ENCODE measurements at places on chromosomes 2 and 18. TPM values are rescaled to one million over a fixed set of nuclear protein-coding genes. Genes with fewer than 3 reads are reported as not detected.

Gene FSHR
- polyA plus RNA-seq: not detected

Gene DNAJC10
- 102 TPM for polyA plus RNA-seq

DNA sequence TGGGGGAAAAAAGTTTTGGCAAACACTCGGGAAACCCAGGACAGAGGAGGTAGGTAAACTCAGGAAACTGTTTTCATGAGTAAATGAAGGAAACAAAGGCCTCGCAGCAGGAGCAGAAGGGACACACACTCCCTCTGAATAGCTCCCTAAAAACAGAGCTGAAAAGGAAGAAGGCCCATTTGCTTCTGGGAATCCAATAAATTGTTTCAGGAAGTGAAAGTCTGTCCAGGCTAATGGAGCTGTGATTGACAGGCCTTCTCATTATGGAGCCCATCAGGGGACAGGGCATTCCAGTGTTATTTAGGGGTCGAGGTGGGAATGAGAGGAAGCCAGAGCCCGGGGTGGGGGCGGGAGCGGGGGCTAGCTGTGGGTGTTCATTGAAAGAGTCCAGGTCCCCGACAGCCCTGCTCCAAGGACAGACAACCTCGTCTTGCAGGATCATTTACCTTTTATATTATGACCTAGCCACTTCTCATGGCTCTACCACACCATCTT, 81.2 kb downstream of the GBX2 start:
- H3K36me3 ChIP-seq: no peaks in the 10 kb centered on the region
- no peak overlapping the region for H3K4me3 ChIP-seq
- H3K27ac ChIP-seq: no peak overlapping the region

Gene RAX
- polyA plus RNA-seq: not detected

DNA sequence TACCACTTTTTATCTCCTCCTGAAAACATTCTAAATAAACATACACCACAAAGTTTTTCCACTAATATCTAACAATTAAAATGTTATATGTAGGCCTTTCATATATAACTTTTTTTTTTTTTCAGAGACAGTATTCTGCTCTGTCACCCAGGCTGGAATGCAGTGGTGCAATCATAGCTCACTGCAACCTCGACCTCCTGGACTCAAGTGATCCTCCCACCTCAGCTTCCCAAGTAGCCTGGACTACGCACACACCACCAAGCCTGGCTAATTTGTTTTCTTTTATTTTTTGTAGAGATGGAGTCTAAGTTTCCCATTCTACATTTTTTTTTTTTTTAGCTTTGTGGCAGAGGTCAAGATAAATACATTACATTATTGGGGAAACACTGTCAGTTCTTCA, 1612.6 kb upstream of the NXPH2 start:
- H3K27me3 ChIP-seq: no peaks in the 10 kb centered on the region
- no peak overlapping the region for H3K4me3 ChIP-seq
- H3K36me3 ChIP-seq: no peaks in the 10 kb centered on the region
- DNase-seq: no peak
- no peaks in the 10 kb centered on the region for H3K4me1 ChIP-seq

DNA sequence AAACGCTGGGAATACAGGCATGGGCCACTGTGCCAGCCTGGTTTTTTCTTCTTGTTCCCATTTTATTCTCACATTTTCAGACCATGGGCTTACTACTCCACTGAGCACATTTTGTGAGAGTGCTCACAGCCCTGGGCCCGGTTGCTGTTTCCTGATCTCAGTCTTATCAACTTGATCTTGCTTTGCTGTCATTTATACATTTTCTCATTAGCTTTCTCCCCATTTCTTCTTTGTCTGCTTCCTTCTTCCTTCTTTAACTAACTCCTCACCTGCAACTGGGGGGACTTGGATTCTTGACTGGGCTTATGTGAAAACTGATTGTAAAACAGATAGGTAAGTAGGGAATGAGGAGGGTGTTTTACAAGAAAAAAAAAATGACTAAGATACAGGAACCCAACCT, 117.3 kb downstream of the PLB1 start:
- no peak for DNase-seq
- H3K4me3 ChIP-seq: no peak overlapping the region
- H3K4me1 ChIP-seq: no peaks in the 10 kb centered on the region
- H3K27ac ChIP-seq: no peak overlapping the region
- peaks cover 72% of the 10 kb centered on the region for H3K36me3 ChIP-seq

DNA sequence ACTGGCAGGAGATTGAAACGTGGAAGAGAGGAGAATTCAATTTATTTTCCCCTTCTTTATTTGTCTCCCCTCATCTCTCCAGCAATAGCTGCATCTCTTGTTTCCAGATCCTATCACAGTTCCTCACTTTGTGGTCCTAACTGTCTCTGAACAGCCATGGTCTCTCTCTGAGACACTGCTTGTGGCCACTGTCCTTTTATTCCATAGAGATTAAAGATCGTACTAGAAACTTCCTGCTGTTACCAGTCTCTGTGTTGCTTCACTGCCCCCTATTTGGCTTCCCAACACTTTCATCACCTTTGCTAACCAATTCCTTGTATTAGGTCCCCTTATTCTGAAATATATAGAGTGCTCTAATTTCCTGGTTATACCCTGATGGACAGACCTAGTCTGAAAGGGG, 48.9 kb upstream of the CAVIN2 start:
- H3K36me3 ChIP-seq: no peaks in the 10 kb centered on the region
- H3K4me1 ChIP-seq: no peaks in the 10 kb centered on the region
- no peaks in the 10 kb centered on the region for H3K27me3 ChIP-seq
- DNase-seq: no peak

GRCh38 chr2:80002112-80002511, 302.4 kb downstream of the LRRTM1 start:
- peaks cover 3% of the 10 kb centered on the region for H3K27me3 ChIP-seq
- no peaks in the 10 kb centered on the region for H3K4me1 ChIP-seq
- no peak overlapping the region for H3K27ac ChIP-seq

Gene CFC1
- polyA plus RNA-seq: not detected

Gene INHBB
- not detected for polyA plus RNA-seq

DNA sequence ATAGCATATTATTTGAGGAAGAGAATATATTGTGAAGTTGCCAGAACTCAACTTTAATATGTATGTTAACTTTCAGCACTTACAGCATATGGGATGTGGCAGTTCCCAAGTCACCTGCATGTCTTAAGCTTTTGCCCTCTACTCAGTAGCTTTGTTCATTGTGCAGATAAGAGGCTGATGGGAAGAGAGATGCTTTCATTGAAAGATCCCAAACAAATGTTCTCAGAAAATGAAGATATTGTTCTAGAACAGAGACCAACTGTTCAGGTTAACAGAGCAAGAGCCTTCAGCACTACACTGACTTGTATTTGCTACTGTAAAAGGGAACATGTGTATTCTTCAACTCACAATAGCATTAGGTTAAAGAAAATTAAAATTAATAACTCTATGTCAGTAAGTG, 28.1 kb downstream of the GAREM1 start:
- DNase-seq: no peak
- no peaks in the 10 kb centered on the region for H3K4me1 ChIP-seq
- H3K27me3 ChIP-seq: no peaks in the 10 kb centered on the region
- no peak overlapping the region for H3K4me3 ChIP-seq
- H3K36me3 ChIP-seq: no peaks in the 10 kb centered on the region

GRCh38 chr2:12948231-12948960, 231.7 kb downstream of the TRIB2 start:
- no peak for DNase-seq
- H3K36me3 ChIP-seq: no peaks in the 10 kb centered on the region
- no peak overlapping the region for H3K4me3 ChIP-seq
- H3K27ac ChIP-seq: no peak overlapping the region
- H3K27me3 ChIP-seq: peaks cover 3% of the 10 kb centered on the region

Gene TACR1
- not detected for polyA plus RNA-seq

GRCh38 chr18:7575465-7576028, 8.4 kb downstream of the PTPRM start:
- no peak for DNase-seq
- no peak overlapping the region for H3K27ac ChIP-seq
- H3K27me3 ChIP-seq: peaks cover 7% of the 10 kb centered on the region
- no peaks in the 10 kb centered on the region for H3K36me3 ChIP-seq
- no peaks in the 10 kb centered on the region for H3K4me1 ChIP-seq
- H3K4me3 ChIP-seq: no peak overlapping the region

Gene HK2
- polyA plus RNA-seq: 46.7 TPM

Gene ABCB11
- not detected for polyA plus RNA-seq

- no peaks in the 10 kb centered on the region for H3K36me3 ChIP-seq
- H3K27me3 ChIP-seq: no peaks in the 10 kb centered on the region
- no peak overlapping the region for H3K27ac ChIP-seq
- peaks cover 3% of the 10 kb centered on the region for H3K4me1 ChIP-seq
- no peak overlapping the region for H3K4me3 ChIP-seq
These were observed 4.6 kb upstream of the GALM start for GRCh38 chr2:38661306-38661705.

DNA sequence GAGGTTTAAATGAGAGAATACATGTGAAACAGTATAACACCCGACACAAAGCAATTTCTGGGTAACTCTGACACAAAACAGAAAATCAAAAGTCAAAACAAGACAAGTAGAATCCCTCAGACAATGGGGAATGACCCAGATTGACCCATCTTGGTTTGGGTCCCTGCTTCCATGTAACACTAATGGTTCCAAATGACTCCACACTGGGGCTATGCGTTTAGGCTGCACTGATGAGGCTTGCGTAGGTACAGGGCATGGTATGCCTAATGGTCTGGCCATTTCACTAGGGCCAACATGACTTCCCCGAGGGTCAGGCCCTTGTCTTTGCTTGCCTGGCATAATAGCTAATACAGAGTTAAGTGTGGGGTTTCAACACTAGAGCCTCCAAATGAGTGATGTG, 27.2 kb upstream of the NFE2L2 start:
- H3K4me1 ChIP-seq: peaks cover 5% of the 10 kb centered on the region
- no peaks in the 10 kb centered on the region for H3K27me3 ChIP-seq
- no peak overlapping the region for H3K4me3 ChIP-seq
- no peak for DNase-seq
- no peak overlapping the region for H3K27ac ChIP-seq

DNA sequence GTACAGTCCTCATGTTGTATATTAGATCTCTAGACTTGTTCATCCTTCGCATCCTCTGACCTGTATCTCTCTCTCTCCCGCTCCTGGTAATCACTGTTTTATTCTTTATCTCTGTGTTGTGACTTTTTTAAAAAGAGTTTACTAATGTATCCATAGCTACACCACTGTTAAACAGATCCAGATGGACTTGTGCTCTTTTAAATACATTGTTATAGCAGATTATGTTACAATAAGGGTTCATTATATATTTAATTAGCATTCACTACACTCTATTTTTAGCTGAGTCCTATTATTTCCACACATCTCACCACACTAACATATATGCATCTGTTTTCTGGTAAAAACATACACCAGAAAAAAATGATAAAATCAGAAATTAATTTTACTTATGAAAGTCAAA, 90.5 kb downstream of the RBM43 start:
- no peaks in the 10 kb centered on the region for H3K4me1 ChIP-seq
- no peak for DNase-seq
- H3K27me3 ChIP-seq: no peaks in the 10 kb centered on the region
- no peak overlapping the region for H3K4me3 ChIP-seq
- no peaks in the 10 kb centered on the region for H3K36me3 ChIP-seq
- no peak overlapping the region for H3K27ac ChIP-seq

GRCh38 chr2:78985558-78985957, 39.9 kb upstream of the REG3G start:
- peaks cover 6% of the 10 kb centered on the region for H3K4me1 ChIP-seq
- H3K27ac ChIP-seq: no peak overlapping the region
- no peak for DNase-seq
- H3K36me3 ChIP-seq: no peaks in the 10 kb centered on the region
- H3K4me3 ChIP-seq: no peak overlapping the region
- peaks cover 9% of the 10 kb centered on the region for H3K27me3 ChIP-seq

Gene IL36B
- not detected for polyA plus RNA-seq

Gene KLF7
- 40.7 TPM for polyA plus RNA-seq

DNA sequence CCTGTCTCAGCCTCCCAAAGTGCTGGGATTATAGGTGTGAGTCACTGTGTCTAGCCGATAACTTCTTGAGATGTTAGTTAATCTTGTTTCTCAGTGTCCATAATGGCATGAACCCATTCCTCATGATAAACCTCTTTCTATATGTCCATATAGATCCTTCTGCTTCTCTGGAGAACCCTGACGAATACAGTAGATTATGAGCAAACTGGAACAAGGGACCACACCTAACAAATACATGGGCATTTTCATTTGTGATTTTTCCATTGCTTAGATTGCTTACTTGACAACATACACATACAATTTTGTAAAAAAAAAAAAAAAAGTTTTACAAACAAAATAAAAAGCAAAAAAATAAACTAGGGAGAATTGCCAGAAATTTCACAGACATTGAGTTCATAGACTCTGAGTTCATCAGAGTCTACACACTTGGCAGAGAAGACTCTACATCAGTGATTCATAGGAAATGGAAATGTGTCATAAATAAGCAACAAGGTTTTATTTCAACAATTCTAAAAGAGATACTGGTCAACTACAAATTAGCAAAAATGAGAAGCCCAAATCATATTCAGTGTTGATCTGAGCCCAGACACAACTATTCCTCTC, 96.7 kb downstream of the GALR1 start:
- DNase-seq: no peak
- H3K4me3 ChIP-seq: no peak overlapping the region
- H3K27me3 ChIP-seq: no peaks in the 10 kb centered on the region
- H3K27ac ChIP-seq: no peak overlapping the region
- no peaks in the 10 kb centered on the region for H3K4me1 ChIP-seq

Gene PLGLB2
- not detected for polyA plus RNA-seq
